ENCODE measurements at places on chromosomes 2 and 18. TPM values are rescaled to one million over a fixed set of nuclear protein-coding genes. Genes with fewer than 3 reads are reported as not detected.
A peak's percentile ranks its signal among the peaks of the same experiment; 100 is the strongest.

- no peak for DNase-seq
Measured at GRCh38 chr2:81078631-81079030, 774.1 kb upstream of the LRRTM1 start.

NFU1 gene
- 38.9 TPM for total RNA-seq

DNA sequence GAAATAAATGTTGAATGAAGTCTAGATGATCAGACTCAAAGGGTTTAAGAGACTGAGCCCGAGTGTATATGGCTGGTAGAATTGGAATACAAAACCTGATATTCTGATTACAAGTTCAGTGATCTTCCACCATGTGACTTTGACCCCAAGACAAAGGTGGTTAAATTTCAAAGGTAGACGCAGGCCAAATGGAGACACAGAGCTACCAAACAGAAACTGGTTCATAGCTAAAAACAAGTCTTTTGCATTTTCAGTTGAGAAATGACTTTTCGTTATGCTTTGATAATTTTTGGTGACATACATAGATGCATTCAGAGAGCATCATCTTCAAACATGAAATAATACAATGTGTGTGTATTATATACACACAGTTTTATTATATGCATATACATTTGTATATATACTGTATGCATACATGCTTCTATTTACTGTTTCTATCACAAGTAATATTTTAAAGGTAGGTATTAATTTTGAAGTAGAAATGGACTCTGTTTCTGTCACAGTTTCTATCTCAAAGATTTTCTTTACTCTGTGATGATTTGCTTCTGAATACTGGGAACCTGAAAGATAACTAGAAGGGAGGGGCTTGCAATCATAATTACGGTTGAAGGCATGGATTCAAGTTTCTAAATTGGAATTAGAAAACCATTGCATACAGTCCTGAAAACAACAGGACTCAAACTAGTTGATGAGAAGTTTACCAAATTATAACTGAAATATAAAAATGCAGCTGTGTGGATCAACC lies 142.3 kb downstream of the ABCA12 start:
- DNase-seq, result no peak

DNA sequence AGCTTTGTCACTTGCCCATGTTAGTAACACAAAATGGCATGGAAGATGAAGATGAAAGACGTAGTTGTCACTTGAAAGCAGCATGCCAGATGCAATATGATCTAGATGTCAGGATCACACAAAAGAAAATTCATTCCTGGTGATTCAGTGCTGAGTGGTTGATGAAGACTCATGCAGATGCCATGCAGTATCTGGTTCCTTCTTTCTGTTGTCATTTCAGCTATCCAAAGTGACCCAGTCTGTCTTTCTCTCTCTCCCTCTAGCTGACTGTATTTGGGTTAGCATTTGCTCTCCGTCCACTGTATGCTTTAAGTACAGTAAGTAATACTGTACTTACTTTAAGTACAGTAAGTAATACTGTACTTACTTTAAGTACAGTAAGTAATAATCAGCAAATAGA lies 50.4 kb downstream of the TTN start:
- DNase-seq, result no peak

- peak; percentile 50 for DNase-seq
Measured at GRCh38 chr2:20676353-20677215, 9.6 kb downstream of the GDF7 start.

- no peak for DNase-seq
Measured at GRCh38 chr18:76465630-76466409, 29.2 kb downstream of the ZNF516 start.

GRCh38 chr2:189267491-189267890 lies 87.9 kb upstream of the COL5A2 start:
- DNase-seq, result no peak

LHCGR gene
- not detected for total RNA-seq

GKN1 gene
- total RNA-seq, result not detected

DNA sequence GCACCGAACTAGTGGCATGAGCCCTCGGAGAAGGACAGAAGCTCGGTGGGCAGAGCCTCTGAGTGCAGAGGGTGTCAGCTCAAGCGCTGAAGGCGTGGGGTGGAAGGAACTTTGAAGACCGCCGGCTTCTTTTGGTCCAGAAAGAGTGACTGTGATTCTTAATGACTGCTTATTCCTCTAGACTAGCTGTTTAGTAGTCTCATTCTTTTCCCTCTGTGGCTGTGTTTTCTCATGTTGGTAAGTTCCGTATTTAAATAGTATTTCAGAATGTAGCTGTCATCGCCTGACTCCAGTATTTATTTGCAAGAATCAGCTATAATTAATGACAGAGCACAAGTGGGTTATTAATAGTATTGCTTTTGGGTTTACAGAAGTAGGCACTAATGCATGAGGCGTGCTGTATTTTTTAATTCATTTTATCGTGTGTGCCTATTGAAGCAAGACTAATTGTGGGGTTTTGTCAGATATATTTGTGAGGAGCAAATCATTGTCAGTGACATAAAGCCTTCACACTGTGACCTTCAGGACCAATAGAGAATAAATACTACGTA lies 80.8 kb upstream of the NFATC1 start:
- no peak for DNase-seq

GRCh38 chr2:194870974-194871535 lies 786.0 kb upstream of the SLC39A10 start:
- DNase-seq, result no peak

FBXO48 gene
- 2.6 TPM for total RNA-seq

- DNase-seq, result no peak
Measured at GRCh38 chr2:62222674-62223073, 26.8 kb downstream of the B3GNT2 start.

PPP1CB gene
- 439 TPM for total RNA-seq

DNA sequence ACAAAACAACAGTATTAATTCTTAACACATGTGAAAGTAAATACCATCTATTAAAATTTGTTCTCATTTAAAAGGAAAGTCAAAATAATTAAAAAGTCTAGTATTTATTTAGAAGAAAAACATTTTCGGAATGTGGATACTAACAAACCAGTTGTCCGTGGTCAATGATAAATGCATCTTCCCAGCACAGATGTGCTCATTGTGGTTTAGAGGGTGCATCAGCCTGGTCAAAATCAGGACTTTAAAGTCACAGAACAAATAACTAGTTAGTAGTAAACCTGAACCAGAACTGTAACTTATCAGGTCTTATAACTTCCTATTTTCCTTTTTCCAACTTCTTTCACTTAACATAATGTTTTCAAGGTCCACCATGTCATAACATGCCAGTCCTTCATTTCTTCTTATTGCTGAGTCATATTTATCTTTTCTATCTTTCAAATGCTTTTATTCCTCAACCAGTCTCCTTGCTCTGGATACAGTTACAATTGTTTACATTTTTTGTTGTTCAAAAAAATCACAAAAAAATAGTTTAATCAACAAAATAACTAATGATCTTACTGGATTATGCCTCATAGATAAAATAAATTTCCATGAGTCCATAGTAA lies 55.8 kb downstream of the ID2 start:
- DNase-seq, result no peak

GRCh38 chr2:235774153-235774870 lies 280.5 kb downstream of the AGAP1 start:
- no peak for DNase-seq

- DNase-seq, result no peak
Measured at GRCh38 chr2:233807215-233807865, 29.2 kb downstream of the MROH2A start.

UGT1A10 gene
- total RNA-seq, result 42.0 TPM
